MG63 (cell line): ENCODE measurements at places on chromosomes 1 and 21. TPM values are rescaled to one million over a fixed set of nuclear protein-coding genes. Genes with fewer than 3 reads are reported as not detected.

- DNase-seq = no peak
Observed at GRCh38 chr21:45523411-45524101, 18.7 kb downstream of the SLC19A1 start.

The EDEM3 gene
- total RNA-seq = 17.9 and 20.0 TPM in 2 replicates

The MROH9 gene
- total RNA-seq = not detected in 2 replicates

- DNase-seq = no peak
Observed at GRCh38 chr1:5961601-5962000, 30.6 kb downstream of the NPHP4 start.

DNA sequence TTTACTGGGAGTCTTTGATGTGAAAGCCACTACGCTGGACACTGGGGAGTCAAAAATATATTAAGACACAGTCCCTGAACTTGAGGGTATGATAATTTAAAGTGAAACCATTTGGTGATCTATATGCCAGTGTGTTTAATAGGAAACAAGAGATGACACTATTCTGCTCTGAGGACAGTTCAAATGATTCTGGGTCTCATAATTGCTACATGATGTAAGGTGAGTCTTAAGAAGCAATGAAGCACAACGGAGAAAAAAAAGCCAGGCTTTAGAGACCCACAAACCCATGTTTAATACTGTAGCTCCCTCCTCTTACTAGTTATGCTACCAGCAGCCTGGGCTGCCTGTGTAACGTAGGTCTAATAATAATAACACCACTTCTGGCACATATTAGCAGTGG lies 14.2 kb upstream of the LRRC8D start:
- DNase-seq = no peak

DNA sequence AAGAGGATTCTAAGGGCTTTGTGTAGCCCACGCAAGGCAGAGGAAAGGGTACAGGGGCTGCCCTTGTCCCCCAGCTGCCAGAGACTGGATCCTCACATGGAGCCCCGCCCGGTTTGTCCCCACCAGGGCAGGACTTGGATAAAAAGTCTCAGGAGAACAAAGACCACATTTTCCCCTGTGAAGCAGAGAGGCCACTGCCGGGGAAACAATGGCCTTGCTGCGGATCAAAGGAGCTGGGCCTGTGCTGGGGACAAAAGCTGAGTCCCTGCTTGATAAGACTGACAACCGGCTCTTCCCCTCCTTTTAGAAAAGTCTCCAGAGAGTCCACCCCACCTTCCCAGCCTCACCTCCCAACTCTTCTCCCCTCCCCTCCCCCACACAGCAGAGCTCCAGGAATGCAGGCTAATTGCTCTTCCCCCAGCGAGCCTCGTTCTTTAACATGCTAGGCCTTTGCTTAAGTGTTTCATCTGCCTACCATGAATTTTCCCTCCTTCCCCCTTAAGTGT lies 142.4 kb downstream of the PLPP3 start:
- no peak for DNase-seq

GRCh38 chr1:45490121-45490625 lies 790 bp downstream of the TESK2 start:
- no peak for DNase-seq

DNA sequence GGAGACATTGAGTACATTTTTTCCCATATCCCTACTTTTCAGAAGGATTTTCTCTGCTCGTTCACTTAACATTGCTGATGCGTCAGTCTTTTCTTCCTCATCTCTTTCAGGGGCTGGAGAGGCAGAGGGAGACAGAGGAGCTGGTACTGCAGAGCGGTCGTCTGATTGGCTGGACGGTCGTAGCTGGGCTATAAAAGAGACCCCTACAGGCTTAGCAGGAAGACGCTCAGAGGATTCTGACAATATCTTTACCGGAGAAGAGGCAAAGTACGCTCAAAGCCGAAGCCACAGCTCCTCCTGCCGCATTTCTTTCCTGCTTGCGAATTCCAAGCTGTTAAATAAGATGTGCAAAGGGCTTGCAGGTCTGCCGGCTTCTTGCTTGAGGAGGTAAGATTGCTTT lies at the start of gene RGS4:
TSS of gene RGS4 (plus strand) at position 220 of the 400 bp plus-strand sequence. CDS start at position 344, 124 bp downstream.
- peak; percentile 52 for DNase-seq

DNA sequence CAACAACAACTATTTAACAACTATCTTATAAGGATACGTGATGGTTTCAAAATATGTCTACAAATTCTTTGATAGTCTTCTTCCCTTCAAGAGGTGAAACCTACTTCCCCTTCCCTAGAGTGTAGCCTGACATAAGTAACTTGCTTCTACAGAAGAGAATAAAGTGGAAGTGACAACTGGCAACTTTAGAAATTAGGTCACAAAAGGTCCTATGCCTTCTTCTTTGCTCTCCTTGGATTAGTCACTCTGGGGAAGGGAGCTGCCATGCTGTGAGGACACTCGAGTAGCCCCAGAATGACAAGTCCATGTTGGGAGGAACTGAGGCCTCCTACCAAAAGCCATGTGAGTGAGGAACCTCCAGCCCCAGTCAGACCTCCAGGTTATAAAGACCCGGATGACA lies 19.2 kb downstream of the EFCAB14 start:
- DNase-seq = no peak

GRCh38 chr21:15274701-15275485 lies 210.1 kb upstream of the NRIP1 start:
- no peak for DNase-seq

GRCh38 chr1:55854911-55855310 lies 639.7 kb upstream of the USP24 start:
- no peak for DNase-seq

The C1QC gene
- not detected in 2 replicates for total RNA-seq

The LCE1A gene
- total RNA-seq = not detected in 2 replicates

DNA sequence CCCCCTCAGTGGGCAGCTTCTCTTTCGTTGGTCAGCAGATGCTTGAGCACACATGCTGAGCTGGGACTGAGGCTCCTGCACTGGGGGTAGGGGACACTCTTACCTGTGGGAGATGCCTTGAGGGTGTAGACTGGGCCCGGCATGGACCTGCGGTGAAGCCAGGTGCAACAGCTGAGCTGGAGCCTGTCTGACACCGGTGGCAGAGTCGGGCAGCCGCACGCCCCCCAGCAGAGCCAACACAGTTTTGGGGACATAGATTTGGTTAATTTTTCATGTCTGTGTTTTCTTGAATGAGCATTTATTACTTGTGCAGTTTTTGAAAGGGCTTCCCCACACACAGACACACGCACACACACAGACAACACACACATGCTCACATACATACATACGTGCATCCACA lies 5.9 kb upstream of the HES5 start:
- DNase-seq = no peak

- DNase-seq = no peak
Observed at GRCh38 chr1:77089756-77090155, 129.5 kb downstream of the PIGK start.

DNA sequence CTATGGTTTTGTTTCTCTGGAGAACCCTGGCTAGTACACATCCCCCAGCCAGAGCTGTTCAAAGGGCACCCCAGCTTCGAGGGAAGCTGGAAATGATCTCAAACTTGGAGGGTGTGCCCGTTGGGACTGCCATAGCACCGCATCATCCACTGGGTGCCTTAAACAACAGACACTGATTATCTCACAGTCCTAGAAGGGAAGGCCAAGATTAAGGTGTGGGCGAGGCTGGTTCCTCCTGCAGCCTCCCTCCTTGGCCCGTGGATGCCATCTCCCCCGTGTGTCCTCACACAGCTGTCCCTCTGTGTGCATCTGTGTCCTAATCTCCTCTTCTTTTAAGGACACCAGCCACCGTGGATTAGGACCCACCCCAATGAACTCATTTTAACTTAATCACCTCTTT lies 4.2 kb upstream of the IBA57 start:
- DNase-seq = no peak

DNA sequence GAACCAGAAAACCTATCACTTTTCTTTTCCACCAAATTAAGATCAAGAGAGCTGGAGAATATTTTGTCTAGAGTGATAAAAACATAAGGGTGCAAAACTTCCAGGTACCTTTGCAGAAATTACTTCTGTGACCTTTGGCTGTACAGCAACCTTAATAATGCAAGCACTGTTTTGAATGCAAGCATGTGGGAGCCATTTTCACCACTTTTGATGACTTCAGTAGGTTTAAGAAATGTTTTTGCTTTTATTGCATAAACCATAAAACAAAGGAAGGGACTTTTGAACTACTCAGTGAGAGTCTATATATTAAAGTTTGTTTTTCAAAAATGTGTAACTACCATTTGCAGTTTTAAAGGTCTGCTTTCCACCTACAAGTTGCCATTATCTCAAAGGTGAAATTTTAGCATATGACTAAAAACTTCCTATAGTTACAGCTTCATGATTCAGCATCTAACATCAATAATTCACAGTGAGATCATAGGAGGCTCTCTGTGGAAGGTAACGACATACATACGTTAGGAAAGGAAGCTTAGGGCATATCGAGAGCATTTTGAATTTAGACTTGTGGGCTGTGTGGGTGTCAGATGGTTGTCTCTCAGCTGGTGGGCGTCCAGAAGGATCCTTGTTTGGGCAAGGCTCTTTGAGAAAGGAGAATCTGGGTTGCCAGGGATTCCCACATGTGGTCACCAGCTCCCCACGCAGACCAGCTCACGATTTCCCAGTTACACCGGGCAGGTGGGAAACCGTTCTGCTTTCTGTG lies 1.1 kb upstream of the GADD45A start:
- DNase-seq = peak; percentile 43

GRCh38 chr21:36591326-36591970 lies 107.5 kb upstream of the SIM2 start:
- no peak for DNase-seq

DNA sequence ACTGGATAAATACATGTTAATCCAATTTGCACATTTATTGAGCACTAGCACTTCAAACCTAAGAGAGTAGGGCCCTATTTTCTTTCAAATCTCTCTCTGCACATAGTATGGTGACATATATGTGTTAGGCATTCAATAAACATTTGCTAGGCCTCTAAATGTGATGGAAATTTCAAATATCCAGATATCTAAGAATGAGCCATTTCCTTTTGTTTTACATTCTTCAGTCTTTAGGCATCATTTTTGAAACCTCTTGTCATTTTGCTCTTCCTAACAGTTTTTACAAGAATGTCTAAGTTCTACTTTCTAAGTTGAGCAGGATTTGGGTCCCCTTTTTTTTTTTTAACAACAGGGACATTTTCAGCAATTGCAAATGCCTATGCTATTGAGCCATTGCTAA lies 395.7 kb upstream of the ST6GALNAC5 start:
- no peak for DNase-seq

The BCL2L15 gene
- total RNA-seq = 0.03 and 1.2 TPM in 2 replicates
